ENCODE measurements at places on chromosomes 3 and 15.

- DNase-seq, result no peak
Measured at GRCh38 chr3:78687520-78687919, 1080.3 kb downstream of the ROBO1 start.

DNA sequence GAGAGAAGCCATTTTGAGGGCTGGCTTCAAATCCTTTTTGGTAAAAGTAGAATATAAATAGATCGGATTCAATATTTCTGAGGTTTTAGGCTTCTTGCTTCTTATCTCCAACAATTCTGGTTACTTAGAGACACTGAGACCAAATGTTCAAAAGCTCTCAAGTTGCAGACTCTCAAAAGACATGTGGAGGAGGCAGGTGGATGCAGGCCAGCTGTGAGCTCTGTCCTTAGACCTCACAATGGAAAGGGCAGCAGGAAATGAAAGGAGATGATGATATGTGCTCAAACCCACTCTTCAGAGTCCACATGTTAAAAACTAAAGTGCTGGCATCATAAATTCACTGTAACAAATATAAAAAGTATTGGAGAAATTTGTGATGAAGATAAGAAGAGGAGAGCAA is 424.9 kb upstream of the ALCAM start:
- no peak for DNase-seq

- no peak for DNase-seq
Measured at GRCh38 chr3:187518616-187519015, 150.4 kb downstream of the RTP4 start.

DNA sequence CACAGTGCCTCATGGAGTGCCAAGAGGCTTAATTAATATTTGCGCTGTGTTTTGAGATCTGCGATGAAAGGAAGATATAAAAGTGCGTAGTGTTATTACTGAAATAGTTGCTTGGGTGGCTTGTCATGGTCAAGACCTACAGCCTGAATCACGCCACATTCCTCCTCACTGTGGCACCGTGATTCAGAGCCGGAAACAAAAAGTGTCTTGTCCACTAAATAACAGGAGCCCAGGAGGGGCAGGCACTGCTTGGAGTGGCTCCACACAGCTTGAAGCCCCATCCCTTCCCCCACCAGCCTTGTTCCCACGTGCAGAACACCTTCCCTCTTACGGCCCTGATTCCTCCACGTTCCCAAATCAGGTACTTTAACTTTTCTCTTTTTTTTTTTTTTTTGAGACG is 1.2 kb upstream of the LRRC15 start:
- no peak for DNase-seq

- DNase-seq, result peak; percentile 64
Measured at GRCh38 chr3:107206141-107206540, 171.1 kb upstream of the CCDC54 start.

DNA sequence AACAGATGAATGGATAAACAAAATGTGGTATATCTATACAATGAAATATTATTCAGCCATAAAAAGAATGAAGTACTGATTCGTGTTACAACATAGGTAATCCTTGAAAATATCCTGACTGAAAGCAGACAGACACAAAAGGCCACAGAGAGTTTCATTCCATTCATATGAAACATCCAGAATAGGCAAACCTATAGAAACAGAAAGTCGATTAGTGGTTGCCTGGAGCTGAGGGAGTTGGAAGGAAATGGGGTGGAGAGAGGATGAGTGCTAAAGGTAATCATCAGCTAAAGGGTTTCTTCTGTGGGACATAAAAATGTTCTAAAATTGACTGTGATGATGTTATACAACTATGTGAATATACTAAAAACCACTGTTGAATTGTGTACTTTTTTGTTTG is 22.9 kb downstream of the FOXP1 start:
- no peak for DNase-seq

DNA sequence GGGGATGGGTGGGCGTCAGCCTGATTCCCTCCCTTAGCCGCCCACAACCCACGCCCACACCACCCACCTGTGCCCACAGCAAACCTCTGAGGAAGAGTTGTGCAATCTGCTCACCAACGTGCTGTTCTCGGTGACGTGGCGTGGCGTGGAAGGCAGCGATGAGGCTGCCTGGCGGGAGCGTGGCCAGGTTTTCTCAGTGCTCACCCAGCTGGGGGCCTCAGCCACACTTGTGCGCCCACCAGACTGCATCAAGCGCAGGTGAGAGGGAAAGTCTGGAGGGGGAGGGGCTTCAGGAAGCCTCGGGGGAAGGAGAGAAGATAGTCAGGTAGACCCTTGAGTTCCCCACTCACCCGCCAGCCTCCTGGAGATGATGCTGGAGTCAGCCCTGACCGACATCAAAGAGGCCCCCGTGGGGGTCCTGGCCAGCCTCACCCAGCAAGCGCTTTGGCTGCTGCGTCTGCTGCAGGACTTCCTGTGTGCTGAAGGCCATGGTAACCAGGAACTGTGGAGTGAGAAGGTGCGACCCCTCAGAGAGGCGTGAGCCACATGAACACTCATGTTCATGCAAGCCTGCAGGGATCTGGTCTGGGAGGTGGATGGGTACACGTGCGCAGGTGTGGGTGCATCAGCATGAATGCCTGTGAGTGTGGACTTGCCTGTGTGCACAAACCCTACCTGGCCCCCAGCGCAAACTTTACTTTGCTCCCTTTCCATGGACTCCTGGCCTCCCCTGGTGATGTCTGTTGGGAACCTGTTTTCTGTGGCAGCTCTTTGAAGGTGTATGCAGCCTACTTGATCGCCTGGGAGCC is 21.7 kb downstream of the NBEAL2 start:
- no peak for DNase-seq

DNA sequence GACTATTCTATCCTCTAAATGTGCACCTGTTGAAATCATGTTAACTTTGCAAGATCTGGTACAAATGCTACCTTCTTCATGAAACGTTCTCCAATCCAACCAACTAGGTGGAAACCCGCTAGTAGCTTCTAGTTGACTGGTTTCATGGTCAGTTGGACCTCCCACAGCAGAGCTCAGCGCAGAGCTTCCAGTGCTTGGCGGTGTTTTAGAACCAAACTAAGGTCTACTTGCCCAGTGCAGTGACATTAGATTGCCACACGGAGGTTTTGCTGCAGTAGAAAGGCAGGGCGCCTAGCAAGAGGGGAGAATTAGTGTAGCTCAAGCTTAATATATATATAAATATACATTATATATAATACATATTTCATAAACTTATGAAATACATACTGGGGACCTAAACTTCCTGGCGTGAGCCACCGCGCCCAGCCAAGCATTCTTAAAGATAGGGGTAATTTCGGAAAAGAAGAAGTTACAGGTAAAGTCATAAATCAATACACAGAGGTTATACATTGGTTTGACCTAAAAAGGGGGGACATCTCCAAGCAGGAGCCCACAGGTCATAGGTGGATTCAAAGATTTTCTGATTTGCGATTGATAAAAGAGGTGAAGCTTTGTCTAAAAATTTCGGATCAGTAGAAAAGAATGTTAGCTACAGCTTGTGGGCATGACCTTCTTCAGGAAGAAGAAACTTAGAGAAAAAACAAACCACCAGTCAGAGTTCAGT is 2.1 kb upstream of the OXSR1 start:
- no peak for DNase-seq

DNA sequence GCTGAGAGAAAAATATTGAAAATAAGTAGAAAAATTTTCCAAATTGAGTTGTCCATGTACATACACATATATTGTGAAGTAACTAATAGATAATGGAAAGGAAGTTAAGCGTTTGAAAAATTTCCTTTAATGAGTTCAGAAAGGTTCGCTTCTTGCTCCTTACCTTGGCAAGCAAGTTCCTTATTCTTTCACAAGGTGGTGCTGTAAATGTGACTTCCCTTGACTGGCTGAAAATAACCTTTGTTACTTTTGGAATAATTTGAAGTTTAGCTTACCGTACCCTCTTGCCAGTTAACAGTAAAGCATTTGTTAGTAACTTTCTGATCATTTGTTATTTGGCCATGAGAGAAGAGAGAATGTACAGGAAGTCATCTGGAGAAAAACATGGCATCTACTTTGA is 41.6 kb downstream of the PYDC2 start:
- DNase-seq, result no peak

DNA sequence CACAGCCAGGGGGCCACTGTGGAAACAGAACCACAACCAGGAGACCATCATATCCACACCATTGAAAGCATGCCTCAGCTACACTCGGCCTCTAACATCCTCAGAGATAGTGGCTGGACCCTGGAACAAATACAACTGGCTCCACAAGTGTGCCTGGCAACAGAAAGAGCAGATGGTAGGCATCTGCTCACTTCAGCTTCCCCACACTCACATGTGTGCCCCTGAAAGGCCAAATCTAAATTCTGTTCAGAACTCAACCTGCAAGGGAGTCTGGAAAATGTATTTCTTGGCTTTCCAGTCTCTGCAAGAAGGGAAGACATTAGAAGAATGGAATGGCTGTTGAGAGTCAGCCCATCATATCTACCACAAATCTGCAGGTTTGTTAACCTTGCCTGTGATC is 54.7 kb upstream of the CTNNB1 start:
- DNase-seq, result no peak

- DNase-seq, result no peak
Measured at GRCh38 chr3:127050733-127051132, 67.8 kb downstream of the PLXNA1 start.

- DNase-seq, result no peak
Measured at GRCh38 chr15:55250941-55251340, 38.7 kb downstream of the RAB27A start.

- DNase-seq, result peak; percentile 52
Measured at GRCh38 chr3:127734754-127735473, 62.2 kb downstream of the ABTB1 start.

DNA sequence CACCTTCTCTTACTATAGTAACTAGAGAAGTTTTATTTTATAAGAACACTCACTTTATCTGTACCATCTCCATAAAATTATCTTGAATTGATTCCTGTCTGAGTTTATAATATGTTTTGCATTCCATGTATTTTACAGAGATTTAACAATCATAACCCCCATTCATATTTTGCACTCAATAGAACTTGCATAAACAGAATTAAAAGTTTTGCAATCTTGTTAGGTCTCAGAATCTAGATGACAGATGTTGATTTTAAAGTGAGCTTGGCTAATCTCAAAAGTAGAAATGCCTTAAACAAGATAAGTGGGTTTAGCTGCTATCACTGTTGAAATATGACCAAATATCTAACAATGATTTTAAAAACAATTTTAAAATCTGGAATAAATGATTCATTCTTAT is 107.9 kb upstream of the EPHA6 start:
- no peak for DNase-seq

GRCh38 chr3:195208183-195208582 is 62.8 kb downstream of the XXYLT1 start:
- peak; percentile 23 for DNase-seq

GRCh38 chr15:90095521-90095959 is 6.7 kb downstream of the IDH2 start:
- no peak for DNase-seq

- no peak for DNase-seq
Measured at GRCh38 chr3:130679218-130679617, 67.4 kb downstream of the PIK3R4 start.

GRCh38 chr3:105809208-105809888 is 59.5 kb downstream of the CBLB start:
- no peak for DNase-seq

GRCh38 chr3:10774825-10775224 is 41.2 kb upstream of the SLC6A11 start:
- DNase-seq, result no peak

Measured in eye (tissue), 1 donor.